ENCODE measurements at places on chromosomes 5 and 9.
A peak's percentile ranks its signal among the peaks of the same experiment; 100 is the strongest.

GRCh38 chr9:32382565-32383320 lies 1.7 kb upstream of the ACO1 start:
- no peak for DNase-seq

DNA sequence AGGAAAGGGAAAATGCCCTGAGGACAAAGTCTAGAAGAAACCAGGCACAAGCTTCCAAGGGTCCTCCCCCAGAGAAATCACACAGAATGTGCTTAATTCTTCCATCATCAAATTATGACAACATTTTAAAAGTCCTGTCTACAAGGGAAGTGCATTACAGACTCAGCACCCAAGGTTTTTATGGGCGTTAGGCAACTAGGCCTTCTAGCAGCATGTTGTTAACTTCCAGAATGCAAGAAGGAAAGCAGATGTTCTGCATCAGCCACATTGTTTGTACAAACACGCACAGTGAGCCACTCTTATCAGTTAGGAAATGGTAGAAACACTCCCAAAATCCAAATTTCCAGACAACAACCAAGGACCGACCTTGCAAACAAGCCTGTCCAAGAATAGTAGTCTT lies 26.5 kb downstream of the SMC5 start:
- no peak for DNase-seq

DNA sequence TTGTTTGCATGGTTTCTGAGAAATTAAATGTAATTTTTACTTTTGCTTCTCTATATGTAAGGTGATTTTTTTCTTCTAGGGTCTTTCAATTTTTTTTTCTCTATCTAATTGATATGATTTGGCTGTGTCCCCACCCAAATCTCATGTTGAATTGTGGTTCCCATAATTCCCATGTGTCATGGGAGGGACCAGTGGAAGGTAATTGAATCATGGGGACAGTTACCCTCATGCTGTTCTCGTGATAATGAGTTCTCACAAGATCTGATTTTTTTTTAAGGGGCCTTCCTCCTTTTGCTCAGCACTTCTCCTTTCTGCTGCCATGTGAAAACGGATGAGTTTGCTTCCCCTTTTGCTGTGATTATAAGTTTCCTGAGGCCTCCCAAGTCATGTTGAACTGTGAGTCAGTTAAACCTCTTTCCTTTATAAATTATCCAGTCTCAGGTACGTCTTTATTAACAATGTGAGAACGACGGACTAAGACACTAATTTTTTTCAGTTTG lies 150.8 kb downstream of the MTRR start:
- peak; percentile 38 for DNase-seq

GRCh38 chr5:22348027-22348426 lies 505.1 kb downstream of the CDH12 start:
- DNase-seq, result no peak

DNA sequence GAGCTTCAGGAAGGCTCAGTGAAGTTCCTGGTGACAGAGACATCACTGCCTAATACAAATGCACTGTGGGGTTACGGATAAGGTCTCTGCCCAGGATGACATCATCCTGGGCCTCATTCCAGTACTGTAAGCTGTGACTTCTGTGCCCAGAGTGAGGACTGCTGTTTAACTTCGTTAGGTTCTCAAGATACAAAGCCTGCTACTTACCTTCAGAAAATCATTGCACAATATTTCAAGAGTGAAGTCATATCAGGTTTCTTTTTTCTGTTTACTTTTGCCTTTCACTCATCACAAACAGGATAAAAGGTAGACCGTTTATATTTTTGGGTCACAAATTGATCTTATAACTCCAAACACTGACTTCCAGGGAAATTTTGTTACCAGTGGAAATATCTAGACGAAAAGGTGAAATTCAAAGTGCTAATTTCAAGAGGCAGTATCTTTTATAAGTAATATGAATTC lies 241.2 kb downstream of the PIK3R1 start:
- DNase-seq, result no peak

DNA sequence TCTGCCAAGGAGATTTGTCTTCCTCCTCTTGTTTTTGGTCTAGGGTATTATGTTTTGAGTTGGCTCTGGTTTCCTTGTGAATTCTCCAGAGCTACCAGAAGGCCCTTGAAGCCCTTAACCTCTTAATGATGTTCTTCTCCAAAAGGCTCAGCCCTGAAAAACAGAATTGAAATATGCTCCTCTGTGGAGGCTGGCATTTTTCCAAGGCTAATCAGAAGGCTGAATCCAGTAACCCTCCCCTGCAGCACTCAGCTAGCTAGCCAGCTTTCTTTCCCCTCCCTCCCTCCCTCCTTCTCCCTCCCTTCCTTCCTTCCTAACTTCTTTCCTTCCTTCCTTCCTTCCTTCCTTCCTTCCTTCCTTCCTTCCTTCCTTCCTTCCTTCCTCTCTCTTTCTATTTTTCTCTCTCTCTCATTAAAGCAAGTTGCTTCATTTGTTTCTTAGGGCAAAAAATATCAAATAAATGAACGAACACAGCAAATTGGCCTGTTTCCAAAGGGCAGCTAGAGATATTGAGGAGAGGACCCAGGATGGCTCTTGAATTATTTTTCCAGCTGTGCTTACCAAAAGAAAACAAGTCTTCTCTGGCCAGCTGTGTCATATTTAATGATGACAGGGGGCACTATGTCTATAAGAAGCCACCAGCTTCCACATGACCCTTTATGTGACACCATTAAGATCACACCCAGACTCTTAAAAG lies 38.7 kb downstream of the JAKMIP2 start:
- DNase-seq, result no peak

DNA sequence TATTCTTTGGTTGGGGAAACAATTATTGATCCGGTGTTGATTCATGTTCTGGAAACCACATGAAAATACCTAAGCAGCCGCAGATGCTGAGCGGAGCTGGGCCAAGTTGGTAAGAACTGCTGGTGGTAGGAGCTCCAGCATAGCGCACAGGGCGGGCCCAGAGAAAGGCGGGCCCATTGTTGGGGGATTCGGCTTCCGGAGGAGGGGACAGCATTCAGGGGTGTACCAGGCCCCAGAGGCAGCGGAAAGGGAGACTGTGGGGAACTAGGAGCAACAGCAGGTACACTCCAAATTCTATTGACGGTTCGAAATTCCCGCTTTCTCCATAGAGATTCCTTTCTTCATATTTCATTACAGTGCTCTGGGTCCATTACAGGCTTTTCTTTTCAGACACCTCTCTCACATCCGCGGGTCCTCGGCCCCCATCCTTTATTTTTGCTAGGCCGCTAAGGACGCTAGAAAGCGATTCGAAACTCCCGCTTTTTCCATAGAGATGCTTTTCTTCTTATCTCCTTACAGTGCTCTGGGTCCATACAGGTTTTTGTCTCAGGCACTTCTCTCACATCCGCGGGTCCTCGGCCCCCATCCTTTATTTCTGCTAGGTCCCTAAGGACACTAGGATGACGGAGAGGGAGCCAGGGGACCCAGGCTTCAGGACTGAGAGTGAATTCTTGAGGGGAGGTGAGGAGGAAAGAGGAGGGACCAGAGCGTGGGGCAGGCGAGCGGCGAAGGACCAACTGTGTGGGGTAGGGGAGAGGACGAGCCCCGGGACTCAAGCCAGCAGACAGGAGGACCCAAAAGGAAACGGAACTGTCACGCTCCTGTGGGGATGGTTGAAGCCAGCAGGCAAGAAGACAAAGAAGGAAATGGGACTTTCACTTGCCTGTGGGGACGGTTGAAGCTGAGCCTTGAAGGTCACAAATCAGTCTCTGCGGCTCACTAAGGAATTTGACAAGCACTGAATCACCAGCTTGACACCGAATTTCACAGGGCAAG lies at the start of gene CCDC152:
Gene CCDC152 (plus strand): TSS at position 213 of the 996 bp plus-strand sequence. CDS start 2,304 bp downstream, outside the sequence.
- DNase-seq, result no peak

- no peak for DNase-seq
Observed at GRCh38 chr5:13843175-13843846, 101.2 kb downstream of the DNAH5 start.

- no peak for DNase-seq
Observed at GRCh38 chr5:179534431-179534830, 15.9 kb upstream of the RUFY1 start.

- DNase-seq, result no peak
Observed at GRCh38 chr9:110669433-110669832, 842 bp downstream of the MUSK start.

DNA sequence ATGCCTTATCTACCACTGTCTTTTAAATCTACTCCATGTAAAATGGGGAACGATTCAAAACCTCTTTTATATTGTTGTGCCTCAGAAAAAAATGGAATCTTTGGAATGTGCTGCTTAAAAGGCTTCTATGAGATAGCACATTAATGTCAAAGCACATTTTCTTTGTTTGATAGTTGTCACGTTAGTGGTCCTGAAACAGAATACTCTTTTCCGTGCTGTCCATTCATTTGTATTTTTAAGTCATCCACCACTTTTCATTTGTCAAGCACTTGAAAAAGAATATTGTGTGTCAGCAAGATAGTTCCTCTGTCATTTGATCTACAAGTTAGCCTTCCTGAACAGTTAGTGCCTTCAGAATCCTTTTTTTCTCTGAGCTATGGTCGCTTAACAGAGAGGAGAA lies 246.9 kb downstream of the MAST4 start:
- no peak for DNase-seq

- no peak for DNase-seq
Observed at GRCh38 chr5:95027775-95028174, 257.1 kb downstream of the MCTP1 start.

GRCh38 chr9:101229606-101230005 lies 155.2 kb downstream of the BAAT start:
- DNase-seq, result no peak

GRCh38 chr5:113330533-113331208 lies 104.1 kb downstream of the TSSK1B start:
- DNase-seq, result no peak

GRCh38 chr5:124790301-124790894 lies 44.0 kb upstream of the ZNF608 start:
- DNase-seq, result no peak

GRCh38 chr9:113620377-113621161 lies 157.0 kb downstream of the RGS3 start:
- no peak for DNase-seq

GRCh38 chr9:79215821-79216220 lies 355.9 kb upstream of the TLE4 start:
- no peak for DNase-seq

- no peak for DNase-seq
Observed at GRCh38 chr9:124298646-124299235, 41.0 kb downstream of the NEK6 start.

- DNase-seq, result no peak
Observed at GRCh38 chr9:133499132-133499891, 20.4 kb upstream of the SLC2A6 start.

- DNase-seq, result no peak
Observed at GRCh38 chr5:1513326-1514026, 10.3 kb downstream of the LPCAT1 start.

GRCh38 chr5:3564827-3565518 lies 30.7 kb upstream of the IRX1 start:
- no peak for DNase-seq

- DNase-seq, result no peak
Observed at GRCh38 chr5:157273131-157273556, 7.2 kb downstream of the CYFIP2 start.

GRCh38 chr5:93022796-93023447 lies 558.1 kb downstream of the NR2F1-AS1 start:
- no peak for DNase-seq

DNA sequence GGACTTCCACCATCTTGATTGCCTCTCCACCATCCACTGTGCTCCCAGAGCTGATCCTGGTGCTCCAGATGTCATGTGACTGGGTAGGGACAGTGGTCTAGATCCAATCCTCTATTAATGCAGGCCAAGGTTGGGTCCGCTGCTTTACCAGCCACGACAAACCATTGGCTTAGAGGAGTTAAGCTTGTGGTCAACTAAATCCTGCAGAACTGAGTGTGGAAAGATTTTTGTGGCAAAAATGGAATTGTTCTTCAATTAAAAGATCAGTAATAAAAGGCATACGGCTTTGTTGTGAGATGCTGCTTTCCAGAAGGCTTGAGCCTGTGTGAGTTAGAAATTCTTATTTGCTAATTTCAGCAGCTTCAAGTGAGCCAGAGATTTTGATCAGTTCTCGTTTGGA lies 30.7 kb downstream of the SLC1A3 start:
- no peak for DNase-seq

- DNase-seq, result no peak
Observed at GRCh38 chr9:134536101-134536900, 105.3 kb upstream of the COL5A1 start.

- no peak for DNase-seq
Observed at GRCh38 chr9:98789483-98790133, 6.7 kb downstream of the ANKS6 start.

- DNase-seq, result no peak
Observed at GRCh38 chr9:10331157-10331556, 281.6 kb downstream of the PTPRD start.

- no peak for DNase-seq
Observed at GRCh38 chr5:40052808-40053207, 626.9 kb upstream of the PTGER4 start.

DNA sequence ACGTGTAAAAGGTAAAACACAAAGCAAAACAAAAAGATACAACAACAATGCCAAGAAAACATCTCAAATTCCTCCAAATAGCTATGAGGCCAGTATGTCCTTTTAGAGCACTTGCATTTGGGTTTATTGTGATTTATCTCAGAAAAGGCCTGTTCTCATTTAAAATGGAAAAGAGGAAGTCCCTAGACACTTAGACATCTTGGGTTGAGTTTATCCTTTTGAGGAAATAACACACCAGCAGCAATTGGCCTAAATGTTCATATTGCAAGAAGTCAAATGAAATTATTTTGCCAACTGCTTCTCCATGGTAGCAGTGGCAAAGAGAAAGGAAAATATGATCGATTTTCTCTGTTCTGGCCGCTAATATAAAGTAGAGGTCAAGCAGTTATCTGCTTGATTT lies 43.6 kb upstream of the TRMT10B start:
- peak; percentile 6 for DNase-seq

DNA sequence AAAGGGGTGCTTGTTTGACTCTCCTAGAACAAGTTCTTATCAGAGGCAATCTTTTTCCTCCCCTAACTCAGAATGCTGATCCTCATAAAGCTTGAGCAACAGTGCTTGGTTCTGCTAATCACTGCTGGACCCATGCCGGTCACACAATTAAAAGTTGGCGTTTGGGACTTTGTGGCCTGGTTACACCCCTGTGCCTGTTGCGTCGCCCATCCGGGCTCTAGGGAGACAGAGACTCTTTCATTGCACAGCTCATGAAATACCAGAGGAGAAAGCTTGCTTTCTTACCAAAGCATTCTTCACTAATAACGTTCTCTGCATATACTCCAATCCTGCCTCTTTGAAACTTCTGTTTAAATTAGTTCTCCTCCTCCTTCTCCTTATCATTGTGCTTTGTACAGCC lies 301.1 kb downstream of the NR3C1 start:
- no peak for DNase-seq

DNA sequence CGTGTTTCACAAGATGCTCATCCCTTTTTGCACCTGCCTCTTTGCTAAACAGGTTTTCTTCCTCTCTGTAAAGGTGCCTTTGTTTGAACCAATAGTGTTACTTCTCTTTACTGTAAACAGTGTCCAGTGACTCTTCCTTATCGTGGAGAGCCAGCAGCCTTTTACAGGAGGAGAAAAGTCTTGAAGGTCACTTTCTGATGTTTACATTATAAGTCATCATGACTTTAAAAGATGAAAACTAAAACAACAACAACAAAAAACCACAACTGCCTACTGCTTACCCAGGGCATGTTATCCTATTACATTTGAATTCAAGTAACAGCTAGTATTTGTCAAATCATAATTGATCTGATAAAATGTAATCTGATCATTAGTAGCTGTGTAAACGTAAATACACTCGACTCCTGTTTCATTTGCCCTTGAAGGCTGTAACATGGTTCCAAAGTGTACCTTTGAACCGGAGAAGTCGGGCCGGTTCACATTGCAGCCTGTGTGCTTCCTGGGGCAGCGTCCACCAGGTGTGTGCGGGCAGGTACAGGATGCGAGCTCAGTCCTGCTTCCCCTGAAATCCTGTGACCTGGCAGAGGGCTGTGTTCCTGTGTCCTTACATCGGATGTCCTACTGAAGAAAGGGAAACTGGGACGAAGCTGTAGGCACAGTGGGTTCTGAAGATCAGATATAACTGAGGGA lies 118.1 kb downstream of the C9orf152 start:
- DNase-seq, result no peak
